ENCODE measurements at places on chromosomes 6 and 20.

DNA sequence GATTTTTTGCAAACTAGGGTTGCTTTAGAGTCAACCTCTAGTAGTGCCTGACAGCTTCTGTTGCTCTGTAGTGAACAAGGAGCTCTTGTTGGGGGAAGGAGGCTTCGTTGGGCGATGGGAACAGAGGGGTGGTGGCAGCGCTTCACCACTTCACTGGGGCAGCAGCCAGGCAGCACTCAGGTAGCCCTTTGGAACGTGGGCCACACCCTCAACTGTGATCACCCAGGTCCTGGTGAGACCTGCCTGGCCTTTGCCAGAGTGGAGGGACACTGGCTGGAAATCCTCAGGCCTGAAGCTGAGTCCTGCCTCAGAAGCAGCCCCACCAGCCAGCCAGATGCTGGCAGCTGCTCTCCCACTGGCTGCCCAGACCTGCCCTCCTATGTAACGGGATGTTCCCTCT lies 10.4 kb upstream of the EDN3 start:
- no peak for DNase-seq

DNA sequence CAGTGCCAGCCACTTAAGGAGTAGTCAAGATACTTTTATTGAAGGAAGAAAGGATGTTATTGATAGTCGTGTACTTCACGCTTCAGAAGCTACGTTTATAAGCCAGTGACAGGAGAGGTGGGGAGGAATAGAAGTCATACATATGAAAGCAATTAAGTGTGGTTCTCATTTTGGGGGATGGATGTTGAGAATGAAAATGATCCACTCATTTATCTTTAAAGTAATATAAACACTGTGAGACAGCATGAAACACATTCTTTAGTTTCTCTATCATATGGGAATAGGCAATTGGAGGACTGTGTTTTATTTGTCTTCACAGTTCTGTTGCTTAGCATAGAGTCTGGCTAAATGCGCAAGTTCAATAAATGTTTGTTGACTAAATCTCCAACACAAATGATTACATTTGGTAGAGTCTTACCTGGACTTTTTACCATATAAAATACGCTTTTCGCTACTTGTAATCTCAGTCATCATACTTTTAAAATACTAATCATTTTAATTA lies 35.2 kb downstream of the AK9 start:
- DNase-seq = no peak

GRCh38 chr6:10351791-10352190 lies 63.1 kb downstream of the TFAP2A start:
- no peak for DNase-seq

DNA sequence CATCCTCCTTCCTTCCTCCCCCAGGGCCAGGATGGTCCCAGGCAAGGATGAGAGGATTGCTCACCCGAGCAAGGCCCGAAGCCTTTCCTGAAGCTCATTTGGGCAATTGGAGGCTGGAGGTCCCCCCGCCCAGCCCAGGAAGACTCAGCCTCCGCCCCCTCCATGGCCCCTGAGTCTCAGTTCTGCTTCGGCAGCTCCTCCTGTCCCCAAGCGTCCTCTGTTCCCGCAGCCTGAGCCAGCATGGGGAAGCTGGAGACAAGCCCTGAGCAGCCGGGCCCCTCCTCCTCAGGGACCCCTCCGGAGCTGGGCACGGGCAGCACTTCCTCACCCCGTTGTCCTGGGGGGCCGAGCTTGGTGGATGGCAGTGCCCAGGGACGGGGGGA lies 26.0 kb downstream of the SLC17A9 start:
- no peak for DNase-seq

DNA sequence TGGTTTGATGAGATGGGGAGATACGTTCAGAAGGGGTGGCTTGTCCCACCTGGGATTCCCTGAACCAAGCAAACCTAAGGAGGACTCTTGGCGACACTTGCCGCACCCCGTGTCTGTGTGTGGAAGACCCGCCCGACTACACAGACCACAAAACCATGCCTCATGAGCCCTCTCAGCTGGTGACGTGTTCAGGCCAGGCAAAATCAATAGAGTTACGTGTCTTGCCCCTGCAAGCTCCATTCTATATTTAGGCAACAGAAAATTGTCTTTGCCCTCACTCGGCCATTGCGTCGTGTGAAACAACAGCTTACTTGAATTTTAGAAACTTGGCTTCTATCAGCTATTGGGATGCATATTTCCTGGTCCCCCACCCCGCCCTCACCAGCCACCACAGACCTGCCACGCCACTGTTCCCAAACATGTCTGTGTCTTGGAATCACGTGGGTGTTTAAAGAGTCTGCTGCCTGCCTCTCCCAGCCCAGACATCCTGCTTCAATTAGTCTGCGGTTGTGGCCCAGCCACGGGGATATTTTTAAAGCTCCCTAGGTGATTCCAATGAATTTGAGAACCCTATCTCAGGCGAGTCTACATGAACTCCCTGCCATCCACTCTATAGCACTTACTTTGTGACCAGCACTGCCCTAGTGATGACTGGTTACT lies 279.2 kb upstream of the EXOC2 start:
- no peak for DNase-seq
